ENCODE measurements at places on chromosomes 1 and 21.

DNA sequence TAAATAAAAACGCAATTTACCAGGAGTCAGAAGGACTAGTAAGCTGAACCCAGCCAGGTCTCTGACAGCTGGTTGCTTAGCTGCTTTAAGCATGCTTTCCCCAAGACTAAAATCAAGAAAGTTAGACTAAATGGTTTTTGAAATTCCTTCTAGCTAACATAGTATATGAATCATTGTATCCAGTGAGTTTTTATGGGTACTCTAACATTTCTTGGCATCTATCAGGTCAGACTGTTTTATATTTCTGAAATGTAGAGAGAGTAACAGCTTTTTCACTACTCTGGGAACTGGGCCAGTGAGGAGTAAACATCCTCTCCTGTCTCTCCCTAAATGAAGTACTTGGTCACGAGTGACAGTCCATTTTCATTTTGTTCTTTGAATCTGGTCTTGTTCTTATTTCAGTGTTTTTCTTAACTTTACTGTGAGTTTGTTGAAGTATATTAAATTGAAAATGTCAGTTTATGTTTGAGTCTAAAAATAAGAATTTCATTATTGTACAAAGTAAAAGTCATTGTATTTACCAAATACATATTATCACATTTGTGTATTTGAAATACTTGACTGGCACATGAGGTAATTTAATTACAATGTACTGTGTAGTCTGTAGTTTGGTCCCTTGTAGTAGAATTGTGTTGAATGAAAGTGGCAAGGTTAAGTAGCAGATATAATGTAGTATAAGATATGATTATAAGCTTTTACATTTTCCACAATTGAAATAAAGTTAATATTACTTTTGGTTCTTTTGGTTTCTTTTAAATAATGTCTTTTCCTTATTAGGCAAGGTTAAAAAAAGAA is 47.6 kb downstream of the PKN2 start:
- no peak for DNase-seq

- no peak for DNase-seq
These were observed 1470.7 kb upstream of the PRMT6 start for GRCh38 chr1:105585791-105586190.

GRCh38 chr1:59159557-59160203 is 137.2 kb upstream of the FGGY start:
- no peak for DNase-seq

GRCh38 chr1:1567152-1567875 is 7.3 kb downstream of the SSU72 start:
- DNase-seq = no peak

- no peak for DNase-seq
These were observed 265.8 kb upstream of the RAB4A start for GRCh38 chr1:229005097-229005496.

GRCh38 chr1:7149080-7149838 is 364.0 kb downstream of the CAMTA1 start:
- no peak for DNase-seq

DNA sequence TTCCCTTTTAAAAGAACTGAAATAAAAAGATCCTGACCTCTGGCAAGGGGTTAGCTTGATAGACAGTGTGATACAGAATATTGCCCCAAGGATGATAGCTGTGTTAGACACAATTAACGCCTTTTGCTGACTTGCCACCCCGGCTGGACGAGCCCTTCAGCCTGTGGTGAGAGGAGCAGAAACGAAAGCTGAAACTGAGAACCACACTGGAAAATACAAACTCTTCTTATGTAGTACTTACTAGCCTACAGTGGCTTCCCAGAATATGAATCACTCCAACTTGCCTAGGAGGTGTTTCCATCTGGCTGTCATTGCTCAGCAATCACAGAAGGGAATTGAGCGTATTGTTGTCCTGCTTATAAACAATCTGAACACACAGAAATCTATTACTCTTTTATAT is 22.9 kb downstream of the SAMSN1 start:
- peak; percentile 89 for DNase-seq

GRCh38 chr1:90308421-90308820 is 313.5 kb downstream of the ZNF326 start:
- no peak for DNase-seq

- no peak for DNase-seq
These were observed 139.9 kb downstream of the DSCAM start for GRCh38 chr21:40706806-40707655.

GRCh38 chr1:200034262-200034557 is 6.7 kb downstream of the NR5A2 start:
- DNase-seq = no peak

DNA sequence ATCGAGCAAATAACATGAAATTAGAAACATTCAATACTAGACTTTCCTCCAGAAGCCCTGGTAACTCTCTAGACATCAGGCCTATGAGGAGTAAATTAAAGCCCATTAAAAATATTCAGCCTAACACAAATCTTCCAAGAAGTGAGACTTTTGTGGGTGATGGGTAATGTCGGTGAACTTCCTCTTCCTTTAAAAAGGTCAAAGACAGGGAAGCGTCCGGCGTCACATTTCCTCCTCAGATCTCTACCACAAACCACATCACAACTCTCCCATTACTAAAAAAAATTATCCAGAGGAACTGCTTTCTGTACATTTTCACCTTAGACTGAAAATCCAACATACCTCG is 1.4 kb downstream of the EIF4G3 start:
- DNase-seq = peak; percentile 61

DNA sequence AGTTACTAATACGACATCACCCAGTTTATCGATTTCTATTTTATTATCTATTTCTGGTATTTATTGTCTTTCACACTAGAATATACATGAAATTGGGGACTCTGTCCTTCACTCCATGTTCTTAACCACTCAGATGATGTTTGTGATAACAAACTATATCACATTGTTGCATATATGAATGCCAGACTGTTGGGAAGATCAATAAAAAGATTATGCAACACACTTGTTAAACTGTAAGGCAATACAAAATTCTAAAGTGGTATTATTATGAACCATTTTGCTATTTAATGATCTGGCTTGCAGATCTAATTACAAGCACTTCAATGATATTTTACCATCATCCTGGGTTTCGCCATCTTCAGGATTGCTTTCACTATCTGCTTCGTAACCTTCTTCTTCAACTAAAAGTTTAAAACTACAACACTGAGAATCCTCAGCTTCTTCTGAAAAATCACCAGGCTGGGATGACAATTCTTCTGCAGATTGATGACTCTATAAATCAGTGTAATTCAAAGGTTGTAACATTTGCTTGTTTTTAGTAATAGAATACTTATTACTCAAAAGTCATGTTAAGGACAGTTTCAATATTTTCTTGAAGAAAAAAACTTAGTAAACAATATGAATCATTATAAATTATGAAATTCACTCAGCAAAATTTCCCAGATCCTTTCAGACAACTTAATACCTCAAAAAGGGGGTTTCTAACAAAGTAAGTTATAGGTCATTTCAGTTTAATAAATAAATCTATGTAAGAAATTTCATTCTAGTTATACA is 63.9 kb downstream of the LYST start:
- DNase-seq = peak; percentile 17

DNA sequence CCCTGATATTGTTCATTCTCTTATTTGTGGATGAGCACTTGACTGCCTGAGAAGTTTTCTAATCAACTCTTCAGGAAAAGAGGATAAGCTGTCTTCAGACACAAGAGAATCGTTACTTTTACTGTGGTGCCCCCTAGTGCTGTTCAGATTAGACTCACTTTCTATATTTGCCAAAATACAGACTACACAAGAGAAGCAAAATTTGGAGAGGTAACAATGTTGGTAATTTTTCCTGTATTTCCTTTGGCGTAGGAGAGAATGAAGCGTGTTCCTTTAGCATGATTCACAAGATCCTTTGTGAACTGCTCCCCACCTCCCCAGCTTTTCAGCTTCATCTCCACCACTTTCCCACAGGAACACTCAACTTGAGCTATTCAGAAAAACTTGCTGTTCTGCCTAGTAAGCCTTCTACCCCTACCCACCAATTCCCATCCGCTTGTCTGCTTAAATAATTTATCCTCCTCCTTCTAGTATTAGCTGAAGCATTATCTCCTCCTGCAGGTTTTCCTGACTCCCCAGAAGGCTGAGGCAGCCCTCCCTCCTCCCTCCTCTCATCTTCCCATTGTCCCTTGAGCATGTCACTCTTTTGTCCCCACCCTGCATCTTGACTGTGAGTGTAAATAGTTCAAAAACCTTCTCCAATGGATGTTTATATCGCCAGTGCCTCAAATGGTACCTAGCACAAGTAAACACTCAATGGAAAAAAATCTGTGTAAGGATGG is 4.5 kb downstream of the TNFSF4 start:
- peak; percentile 30 for DNase-seq

DNA sequence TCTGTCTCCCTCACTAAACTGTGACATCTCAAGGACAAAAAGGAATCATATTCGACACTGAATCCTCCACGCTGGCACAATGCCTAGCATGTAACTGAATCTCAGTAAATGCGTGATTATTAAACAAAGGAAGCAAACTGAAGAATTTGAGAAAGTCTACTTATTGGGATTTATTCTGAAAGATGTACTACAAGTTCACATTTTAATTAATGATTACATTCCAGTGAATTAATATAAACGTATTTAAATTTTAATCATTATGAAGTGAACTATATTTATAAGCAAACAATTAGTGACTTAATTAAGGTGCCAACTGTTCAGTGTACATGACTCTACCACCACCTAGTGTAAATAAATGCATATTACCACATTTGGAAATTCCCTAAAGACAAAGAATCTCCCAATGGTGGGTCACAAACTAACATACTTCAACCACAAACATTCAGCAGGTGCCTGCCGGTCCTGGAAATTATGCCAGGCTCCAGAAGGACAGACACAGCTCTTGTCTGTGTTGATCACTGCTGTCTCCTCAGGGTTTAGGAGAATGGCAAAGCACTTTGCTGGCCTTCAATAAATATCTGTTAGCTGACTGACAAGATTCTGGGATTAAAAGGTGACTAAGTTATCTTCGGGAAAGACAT is 56.3 kb downstream of the SMYD3 start:
- peak; percentile 25 for DNase-seq

DNA sequence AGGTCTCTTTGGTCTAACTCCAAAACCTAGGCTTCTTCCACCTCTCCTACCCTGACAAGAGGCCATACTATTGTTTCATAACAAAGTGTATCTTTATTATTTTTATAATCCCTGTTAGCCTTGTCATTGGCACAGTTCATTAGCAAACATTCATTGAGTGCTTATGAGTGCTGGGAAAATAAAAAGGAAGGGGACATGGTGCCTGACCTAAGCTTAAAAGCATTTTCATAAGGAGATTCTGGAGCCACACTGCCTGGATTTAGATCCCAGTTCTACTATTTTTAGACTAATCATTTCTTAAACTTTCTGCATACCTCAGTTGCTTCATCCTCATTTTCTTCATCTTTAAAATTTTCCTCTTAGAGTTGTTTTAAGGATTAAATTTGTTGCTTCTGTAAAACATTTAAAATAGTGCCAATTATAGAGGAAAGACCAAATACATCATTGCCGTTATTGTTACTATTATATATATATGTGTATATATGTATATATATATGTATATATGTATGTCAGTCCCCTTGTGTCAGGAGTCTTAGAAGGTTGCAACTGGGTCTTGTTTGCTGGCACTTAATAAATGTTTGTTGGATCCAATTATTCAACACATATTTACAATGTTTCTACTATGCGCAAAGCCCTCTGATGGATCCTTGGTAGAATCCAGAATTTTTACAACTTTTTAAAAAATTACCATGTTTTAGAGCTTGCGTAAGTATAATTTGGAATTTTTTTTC is 250.9 kb upstream of the SGIP1 start:
- no peak for DNase-seq

GRCh38 chr1:31744165-31744888 is 19.8 kb downstream of the ADGRB2 start:
- DNase-seq = no peak

DNA sequence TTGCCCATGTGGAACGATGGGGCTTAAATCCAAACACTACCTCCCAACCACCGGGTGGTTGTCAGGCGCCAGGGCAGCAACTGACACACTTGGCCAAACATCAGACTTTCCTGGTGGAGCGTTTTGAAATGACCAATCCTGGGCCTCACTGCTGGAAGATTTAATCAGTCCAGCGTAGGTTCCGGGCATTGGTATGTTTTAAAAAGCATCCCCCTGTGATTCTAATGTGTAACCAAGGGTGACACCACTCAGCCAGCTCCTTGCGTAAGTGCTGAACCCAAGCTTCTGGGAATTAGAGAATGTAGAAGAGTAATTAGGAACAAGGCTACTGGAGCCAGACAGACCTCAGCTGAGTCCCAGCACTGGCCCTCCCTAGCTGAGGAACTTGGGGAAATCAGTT is 44.8 kb upstream of the KAZN start:
- DNase-seq = no peak

DNA sequence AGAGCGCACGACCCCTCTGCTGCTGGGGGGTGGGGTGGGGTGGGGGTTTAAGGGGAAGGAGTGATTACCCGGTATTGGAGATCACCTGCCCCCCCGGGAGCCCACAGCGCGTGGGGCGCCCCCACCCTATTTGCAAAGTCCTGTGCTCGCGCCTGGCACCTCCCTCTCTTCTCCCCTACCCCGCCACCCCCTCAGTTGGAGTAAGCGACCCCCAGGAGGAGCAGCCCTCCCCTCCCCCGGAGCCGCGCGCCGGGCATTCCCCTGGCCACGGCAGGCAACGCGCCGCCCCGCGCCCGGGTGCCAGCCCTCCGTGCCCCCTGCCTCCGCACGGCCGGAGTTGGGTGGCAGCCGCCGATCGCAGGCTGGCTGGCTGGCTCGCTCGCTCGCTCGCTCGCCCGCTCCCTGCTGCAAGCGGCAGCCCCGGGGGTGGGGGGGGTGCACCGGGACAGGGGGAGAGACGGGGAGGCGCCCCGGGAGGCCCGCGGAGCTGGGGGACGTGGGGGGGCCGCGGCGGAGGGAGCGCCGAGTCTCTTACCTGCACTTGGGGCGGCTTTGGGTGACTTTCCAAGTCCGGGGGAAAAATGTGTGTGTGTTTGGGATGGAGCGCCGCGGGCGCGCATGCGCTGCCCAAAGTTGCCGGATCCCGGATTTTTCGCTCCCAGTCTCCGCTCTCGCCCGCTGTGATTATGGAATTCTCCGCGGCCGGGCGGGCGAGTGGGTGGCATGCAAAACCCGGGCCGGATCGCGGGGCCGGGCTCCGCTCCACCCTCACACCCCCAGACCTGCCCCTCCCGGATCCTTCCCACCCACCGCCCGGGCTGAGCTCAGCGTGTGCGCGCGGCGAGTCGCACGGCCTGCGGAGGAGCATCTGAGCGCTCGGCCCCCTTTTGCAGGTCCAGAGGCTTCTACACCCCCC is at the start of gene CASZ1:
CASZ1 (minus strand) TSS at position 618 of the 916 bp plus-strand sequence. CDS start 102,757 bp downstream, outside the sequence.
- DNase-seq = no peak

GRCh38 chr1:53107570-53108322 is 34.7 kb downstream of the SLC1A7 start:
- DNase-seq = peak; percentile 9

- DNase-seq = no peak
These were observed 32.3 kb upstream of the TARDBP start for GRCh38 chr1:10980094-10980577.

- DNase-seq = no peak
These were observed 4.1 kb downstream of the COL6A1 start for GRCh38 chr21:45985471-45986315.

DNA sequence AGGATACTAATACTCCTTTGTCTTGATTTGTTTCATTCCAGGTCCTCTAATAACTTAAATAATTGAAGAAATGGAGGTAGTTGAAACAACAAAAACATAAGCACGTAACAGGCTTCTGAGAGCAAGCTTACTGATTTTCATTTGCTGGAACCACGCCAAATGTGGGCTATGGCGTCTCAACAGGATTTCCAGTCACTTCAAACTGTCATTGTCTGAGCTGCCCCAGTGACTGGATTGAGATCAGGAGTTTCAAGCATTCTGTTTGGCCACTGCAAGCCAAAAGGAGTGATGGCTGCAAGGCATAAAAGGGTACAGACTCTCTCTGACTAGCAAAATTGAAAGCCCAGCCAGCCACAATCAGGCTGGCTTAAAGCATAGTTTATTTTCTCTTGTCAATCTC is 289.9 kb downstream of the DPYD start:
- no peak for DNase-seq

Data from activated CD4-positive, alpha-beta T cell treated with anti-CD3 and anti-CD28 coated beads, Interleukin-10, Interleukin-2, amounts not matched to agents 100 ng/mL and 50 ng/mL, durations not matched to agents 16 hours and 8 hours (primary cell).